ENCODE measurements at places on chromosomes 12 and 14.

DNA sequence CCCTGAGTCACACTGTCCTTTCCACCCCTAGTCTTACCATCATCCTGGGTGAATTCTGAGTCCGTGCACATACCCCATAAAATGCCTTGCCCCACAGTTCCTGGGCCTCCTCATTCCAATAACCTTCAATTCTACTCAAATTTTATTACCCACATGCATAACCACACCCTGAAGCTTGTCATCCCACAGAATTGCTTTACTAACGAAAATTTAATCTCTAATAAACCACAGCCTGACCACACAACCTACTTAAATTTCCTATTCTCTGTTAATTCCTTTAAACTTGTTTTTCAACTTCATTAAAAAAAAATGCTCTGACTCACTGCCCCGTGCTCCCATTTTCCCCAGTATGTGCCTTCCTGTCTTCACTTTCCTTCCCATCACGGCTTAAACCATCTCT, 205.9 kb downstream of the PHLDA1 start:
- no peak for DNase-seq

DNA sequence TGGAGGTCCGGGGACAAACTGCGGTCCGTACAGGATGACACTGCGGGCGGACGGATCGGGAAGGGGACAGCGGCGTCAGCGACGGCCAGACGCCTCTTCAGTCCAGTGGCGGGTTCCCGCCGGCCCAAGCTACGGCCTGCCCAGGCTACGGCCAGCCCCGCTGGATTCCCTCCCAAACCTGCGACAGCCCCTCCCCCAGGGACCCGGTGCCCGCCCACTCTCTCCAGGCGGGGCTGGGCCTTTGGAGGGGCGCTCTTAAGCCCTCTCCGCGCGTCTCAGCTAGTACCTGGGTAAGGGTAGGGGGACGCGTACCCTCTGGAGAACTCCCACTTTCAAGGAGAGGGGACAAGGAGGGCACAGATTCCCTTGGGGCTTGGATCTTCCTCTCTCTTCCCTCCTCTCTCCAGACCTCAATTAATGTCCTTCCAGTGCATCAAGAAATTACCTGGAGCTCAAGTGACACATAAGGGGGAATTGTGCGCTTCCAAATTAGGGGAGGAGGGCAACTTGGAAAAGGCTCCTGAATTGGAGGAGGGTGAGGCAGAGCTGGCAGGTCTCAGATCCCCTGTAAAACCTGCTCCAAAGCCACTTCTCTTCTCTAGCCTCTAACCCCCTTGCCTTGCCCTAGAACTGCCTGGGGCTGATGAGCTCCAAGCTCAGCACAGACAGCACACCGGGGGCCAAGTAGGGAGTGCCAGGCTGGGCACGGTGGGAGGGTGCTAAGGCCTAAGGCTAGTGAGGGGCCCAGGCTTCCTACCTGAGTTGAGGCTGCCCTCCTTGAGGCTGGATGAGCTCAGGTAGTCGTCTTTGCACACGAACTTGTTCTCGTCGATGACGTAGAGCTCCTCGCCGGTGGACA, 3.1 kb downstream of the LHX5 start:
- DNase-seq: no peak

- DNase-seq: no peak
These were observed 8.5 kb downstream of the AMN start for GRCh38 chr14:102930753-102931579.

GRCh38 chr12:120546050-120546386, 11.9 kb downstream of the RNF10 start:
- DNase-seq: no peak

DNA sequence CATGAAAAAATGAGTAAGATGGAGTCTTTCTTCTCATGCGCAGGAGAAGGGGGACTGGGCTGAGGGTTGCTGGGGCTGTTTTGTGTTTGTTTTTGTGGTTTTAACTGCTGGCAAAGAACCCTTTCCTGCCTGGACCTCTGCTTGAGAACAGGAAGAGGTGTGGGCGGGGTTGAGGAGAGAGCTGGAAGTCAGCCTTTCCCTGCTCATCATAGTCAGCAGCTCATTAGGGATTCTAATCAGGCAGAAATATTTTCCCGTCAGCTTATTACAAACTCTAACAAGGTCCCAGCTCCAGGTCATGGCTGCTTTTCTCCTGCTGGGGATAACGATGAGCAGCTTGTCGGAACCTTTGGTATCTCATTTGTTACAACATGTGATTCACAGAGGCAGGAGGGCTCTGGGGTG, 185.0 kb upstream of the NRXN3 start:
- no peak for DNase-seq

GRCh38 chr12:113242560-113242959, 21.3 kb downstream of the TPCN1 start:
- DNase-seq: no peak

DNA sequence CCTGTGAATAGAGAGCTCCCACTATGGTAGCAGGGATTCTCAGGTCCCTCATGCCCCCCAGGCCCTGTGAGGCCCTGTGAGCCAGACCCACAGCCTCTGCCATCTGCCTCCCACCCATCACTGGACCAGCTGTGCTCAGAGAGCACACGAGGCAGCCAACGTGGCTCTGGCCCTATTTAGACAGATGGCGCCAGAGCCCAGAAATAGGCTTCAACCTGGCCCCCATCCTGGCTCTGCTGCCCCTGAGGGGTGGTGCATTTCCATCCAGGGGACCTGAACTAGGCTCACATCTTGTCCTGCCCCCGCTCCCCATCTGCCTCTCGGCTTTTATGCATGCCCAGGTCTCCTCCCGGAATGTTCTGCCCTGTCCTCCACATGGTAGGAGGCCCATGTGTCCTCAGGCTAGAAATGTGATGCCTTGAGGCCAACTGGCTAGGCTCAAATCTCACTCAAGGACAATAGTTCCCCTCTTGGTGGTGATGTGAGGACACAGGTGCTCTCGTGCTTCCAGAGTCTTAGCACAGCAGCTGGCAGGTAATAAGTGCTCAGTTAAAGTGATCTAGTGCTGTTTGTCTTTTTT, 18.9 kb downstream of the TMEM63C start:
- DNase-seq: no peak

GRCh38 chr14:34873589-34874385, 1.4 kb downstream of the BAZ1A start:
- peak; percentile 87 for DNase-seq

- DNase-seq: peak; percentile 45
These were observed 80.0 kb upstream of the DBX2 start for GRCh38 chr12:45130881-45131281.

DNA sequence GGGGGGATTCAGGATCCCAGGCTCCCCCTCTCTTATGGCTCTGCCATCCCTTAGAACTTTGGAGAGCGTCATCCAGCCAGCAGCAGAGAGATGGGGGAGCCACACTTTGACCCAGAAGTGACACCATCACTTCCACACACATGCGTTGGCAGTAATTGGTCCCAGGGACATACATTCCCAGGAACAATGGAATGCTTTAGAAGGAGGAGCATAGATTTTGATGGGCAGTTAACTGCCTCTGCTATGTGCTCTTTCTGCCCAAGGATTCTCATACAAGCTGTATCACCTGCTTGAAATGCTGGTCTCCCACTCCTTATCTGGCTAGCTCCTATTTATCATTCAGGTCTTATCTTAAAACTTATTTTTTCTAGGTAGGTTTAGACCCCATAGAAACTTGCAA, 109.0 kb upstream of the RPH3A start:
- no peak for DNase-seq

GRCh38 chr14:102863381-102863780, 59.1 kb upstream of the AMN start:
- no peak for DNase-seq

DNA sequence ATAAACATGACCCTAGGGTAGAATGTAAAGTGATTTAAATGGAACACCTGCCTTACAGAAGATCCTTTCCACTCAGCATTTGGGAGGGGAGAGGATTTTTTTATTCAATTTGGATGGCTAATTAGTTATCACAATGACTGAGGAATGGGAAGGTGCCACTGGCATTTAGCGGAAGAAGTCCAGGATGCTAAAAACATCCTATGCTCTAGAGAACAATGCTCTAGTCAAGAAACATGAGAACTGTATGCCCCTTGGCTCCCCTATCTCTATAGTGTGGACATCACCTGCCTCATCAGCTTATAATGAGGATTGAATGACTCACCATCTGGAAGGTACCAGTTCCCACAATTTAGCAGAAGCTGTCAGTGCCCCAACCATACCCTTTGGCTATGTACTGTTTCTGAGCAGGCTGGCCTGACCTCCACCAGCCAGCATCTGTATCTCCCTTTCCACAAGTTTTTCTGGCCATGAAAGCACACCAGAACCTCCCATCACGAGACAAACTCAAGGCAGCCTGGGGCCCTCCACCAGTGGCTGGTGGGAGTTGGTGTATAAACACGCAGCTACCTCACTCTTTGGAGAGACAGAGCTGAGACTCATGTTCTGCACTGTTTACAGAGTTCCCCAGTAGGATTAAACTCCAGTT, 109.7 kb upstream of the VASH1 start:
- DNase-seq: no peak

- DNase-seq: no peak
These were observed 42.6 kb downstream of the TMEM63C start for GRCh38 chr14:77224212-77224611.

DNA sequence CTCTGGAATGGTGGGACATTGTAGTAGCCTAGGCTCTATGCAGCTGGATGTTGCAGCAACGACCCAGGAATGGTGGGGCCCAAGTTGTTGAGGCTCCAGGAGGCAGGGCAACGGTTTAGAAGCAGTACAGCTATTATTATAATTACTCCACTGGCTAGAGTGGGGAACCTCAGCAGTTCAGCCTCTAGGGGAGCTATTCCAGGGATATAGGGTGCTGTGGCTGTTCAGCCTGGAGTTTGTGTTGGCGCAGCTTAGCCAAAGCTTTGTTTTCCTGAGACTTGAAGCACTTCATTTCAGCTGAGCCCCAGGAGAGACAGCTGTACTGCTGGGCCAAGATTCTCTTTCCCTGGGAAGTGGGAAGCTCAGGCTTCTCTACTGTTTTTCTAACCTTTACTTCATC, 1023.0 kb upstream of the ATXN7L3B start:
- no peak for DNase-seq

DNA sequence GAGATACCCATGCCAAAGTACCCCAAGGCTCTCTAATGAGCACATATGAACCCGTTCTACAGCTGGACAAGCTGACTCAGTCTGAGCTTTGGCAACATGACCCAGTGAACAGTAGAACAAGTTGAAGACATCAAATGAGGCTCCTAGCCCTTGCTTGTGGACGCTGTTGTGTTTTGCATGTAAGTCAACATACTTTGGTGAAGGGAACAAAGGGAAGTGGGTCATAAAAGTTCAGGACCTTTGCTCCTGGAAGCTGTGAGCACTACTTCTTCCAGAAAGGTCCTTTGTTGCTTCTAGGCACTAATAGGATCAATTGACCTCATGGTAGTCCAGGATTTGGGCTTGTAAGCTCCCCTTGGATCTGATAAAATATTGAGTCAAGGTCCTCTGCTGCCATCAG, 613.5 kb upstream of the TBX3 start:
- DNase-seq: no peak

- no peak for DNase-seq
These were observed 1.4 kb downstream of the VAMP1 start for GRCh38 chr12:6469092-6469491.

DNA sequence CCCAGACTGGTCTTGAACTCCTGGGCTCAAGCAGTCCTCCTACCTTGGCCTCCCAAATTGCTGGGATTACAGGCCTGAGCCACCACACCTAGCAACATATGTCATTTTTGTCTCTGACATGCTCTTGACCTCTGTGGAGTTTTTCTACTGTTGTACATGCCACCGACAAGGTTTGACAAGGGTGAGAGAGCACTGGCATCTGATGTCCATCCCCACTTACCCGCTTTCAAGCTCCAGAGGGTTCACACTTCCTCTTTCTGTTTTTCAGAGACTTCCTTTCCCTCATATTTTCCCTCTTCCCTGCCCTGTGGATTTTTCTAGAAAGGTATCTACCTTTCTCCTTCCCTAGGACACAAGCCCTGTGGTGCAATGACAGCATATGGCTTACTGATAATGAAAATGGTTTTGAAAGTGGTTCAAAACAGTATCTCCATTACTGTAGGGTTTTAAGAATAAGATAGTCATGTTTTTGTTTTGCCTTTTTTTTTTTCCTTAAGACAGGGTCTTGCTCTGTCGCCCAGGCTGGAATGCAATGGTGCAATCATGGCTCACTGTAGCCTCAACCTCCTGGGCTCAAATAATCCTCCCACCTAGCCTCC, 27.7 kb upstream of the PLEKHG3 start:
- DNase-seq: no peak

DNA sequence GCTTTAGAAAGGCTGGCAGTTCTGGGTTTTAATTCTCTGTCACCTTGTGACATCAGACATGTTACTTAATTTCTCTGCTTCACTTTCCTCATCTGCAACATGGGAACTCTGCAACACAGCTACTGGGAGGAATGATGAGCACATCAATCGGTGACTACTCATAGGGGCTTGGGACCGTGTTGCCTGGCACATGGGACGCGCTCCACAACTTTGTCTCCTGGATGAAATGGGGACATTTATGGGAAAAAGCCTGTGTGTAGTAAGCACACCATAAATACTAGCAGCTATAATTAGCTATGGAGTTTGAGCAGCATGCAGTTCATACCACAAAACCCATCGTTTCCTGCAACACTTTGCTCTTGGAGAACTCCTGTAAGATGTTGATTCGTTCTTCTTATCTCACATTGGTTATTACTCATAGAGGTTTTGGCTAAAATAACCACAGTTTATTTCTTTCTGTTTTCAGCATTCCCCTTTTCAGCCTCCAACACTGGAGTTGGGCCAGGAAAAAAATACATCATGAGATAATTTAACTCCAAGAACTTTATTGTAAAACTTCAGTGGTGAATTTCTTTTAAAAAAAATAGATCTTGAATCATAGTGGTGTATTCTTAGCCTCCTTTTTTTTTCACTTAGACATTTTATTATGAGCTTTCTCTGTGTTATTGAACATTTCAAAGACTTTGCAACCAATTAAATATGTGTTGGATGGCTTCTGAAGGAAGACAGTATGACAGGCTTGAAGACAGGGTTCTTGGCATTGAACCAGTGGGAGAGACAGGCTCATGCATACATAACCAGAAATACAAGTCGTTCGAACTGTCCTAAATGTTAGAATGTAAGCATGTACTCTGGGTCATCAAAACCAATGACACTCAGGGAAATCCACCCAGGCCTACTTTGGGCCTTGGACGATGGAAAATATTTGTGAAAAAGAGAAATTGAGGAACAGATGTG, 72.7 kb downstream of the RIN3 start:
- DNase-seq: peak; percentile 74

DNA sequence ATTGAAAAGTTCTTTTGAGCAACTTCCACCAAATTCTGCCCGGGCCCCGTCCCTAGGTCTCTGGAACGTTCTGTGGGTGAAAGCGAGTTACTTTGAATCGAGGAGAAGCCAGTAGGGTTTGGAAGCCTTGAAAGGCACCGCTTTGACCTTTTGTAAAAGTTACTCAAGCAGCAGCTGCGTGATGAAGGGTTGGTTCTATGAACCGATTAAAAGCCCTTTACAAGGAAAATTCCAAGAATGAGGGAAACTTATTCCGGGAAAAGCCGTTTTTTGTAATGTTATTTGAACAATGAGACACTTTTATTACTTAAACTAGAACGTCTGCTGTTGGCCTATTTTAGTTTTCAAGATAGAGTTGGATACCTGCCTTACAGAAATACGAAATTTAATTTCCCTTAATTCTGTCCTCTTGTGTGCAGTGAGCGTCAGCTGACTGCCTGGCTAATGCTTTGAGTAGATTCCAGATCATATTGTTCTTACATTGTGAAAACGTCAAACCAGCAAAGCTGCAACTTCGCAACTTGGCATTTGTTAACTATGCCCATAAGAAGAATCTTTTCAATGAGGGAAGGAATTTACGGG, 906 bp downstream of the LARP4 start:
- DNase-seq: no peak
